ENCODE measurements at places on chromosomes 4 and X.

- DNase-seq, result no peak
These were observed 44.8 kb downstream of the SHOX start for GRCh38 chrX:675279-675954.

DNA sequence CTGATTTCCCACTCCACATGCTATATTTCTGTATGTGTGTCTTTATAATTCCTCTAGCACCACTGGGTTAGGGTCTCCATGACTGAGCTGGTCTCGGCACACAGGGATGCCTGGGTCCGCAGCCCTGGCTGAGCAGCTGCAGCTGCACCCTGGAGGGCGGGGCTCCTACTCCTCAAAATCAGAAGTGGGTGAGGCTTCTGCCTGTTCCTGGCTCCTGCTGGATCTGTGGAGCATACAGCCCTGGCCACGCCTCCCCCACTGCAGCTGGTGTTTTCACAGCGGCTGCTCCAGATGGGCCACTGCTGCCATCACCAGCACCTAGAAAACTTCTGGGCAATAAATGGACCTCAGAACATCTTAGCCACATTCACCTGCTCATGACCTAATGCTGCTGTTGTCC lies 30.9 kb downstream of the SPCS3 start:
- DNase-seq, result no peak

DNA sequence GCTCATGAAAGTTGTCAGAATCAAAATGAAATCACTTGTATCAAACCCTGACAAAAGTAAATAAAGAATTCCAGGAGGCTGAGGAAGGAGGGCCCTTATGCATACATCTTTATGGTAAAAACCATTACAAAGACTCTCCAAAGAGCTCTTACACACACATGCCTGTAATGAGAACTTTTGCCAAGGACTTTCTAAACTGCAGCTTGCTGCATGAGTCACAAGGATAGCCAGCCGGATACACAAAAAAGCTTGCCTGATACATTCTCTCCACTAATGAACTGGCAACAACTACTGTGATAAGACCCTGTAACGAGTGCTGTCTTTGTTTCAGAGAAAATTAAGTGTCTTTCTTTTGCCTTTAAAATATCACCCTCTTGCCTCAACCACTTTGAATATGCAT lies 618.1 kb downstream of the PPP4R3C start:
- DNase-seq, result no peak

GRCh38 chr4:166413356-166413755 lies 540.3 kb downstream of the TLL1 start:
- no peak for DNase-seq

DNA sequence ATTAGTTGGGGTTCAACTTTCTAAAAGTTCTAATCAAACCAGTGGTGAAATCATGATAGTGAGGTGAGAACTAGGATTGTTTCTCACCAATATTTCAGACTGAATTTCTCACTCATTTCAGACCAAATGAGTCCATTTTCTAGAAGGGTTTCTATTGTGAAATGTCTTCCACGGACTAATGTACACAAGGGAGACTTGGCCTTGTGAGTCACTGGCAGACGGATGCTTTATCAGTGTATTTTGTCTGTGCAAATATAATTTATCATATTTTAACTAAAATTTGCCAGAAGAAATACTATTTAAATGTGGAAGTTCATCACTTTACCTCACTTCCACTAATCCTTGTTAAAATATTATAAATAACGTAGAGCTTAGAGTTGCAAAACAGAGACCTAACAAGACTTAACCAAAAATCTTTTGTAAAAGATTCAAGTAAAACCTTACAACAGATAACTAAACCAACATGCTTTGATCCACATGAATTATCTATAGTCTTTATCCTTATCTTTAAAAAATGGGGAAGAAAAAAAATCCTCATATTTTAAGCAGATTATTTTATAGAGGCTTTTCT lies 506.0 kb upstream of the FAM241A start:
- DNase-seq, result no peak

DNA sequence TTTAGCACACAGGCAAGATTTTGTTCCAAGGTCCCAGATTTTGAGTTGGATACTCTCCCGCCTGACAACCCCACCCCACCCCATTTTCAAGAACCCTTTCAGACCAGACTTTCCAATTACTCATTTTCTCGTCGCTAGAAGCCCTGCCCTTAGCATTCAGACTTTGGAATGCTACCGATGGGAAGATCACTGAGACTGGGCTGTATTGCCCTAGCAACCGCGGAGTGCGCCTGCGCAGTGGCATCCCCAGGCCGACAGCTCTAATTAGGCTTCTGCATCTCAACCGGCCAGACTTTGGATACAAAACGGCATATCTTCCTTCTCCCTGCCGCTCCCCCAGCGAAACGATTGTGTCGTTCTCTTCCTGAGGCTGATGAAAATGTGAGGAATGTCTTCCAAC lies 3.4 kb downstream of the MAGEE2 start:
- DNase-seq, result no peak

DNA sequence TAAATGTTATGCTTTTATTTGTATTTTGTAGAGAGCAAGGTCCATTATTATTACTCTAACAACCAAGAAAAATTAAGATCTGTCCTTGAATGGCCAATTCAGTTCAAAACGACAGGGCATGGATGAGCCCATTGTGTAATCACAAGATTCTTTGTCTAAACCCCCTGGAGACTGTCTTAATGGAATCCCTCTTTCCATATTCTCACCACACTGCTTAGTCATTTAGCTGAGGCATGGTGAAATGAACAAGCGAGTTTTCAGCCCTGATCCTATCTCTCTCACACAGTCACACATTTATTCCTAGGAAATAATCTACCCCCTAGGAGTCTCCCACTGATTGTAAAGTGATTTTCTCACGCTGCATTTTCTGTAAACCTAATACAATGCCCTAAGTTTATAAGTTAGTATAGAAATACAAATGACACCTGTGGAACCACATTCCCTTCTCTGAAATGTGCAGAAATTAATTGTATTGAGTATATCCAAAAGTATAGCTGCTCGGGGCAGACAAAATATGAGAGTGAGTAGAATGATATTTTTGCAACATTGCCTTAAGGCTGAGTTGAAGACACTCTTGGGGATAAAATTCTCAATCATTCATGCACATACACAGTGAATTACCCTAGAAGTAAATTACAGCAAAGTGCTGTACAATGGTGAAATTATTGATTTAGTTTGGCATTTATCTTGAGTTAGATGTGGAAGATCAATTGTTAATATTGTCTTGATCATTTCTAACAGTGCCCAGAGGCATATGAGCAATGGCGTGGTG lies 119.7 kb upstream of the PCDH7 start:
- no peak for DNase-seq

DNA sequence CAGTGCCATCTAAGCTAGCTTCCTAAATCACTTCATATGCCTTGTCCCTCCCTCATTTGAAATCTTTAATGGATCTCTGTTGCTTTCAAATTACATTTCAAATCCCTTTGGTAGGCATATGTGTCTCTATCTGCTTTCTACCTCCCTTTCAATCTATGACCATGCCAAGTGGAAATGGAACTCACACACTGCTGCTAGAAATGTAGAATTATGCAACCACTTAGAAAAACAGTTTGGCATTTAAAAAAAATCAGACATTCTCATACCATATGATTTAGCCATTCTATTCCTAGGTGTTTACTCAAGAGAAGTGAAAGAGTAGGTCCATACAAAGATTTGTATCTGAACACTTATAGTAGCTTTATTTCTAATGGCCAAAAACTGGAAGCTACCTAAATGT lies 413.5 kb upstream of the INTU start:
- no peak for DNase-seq

DNA sequence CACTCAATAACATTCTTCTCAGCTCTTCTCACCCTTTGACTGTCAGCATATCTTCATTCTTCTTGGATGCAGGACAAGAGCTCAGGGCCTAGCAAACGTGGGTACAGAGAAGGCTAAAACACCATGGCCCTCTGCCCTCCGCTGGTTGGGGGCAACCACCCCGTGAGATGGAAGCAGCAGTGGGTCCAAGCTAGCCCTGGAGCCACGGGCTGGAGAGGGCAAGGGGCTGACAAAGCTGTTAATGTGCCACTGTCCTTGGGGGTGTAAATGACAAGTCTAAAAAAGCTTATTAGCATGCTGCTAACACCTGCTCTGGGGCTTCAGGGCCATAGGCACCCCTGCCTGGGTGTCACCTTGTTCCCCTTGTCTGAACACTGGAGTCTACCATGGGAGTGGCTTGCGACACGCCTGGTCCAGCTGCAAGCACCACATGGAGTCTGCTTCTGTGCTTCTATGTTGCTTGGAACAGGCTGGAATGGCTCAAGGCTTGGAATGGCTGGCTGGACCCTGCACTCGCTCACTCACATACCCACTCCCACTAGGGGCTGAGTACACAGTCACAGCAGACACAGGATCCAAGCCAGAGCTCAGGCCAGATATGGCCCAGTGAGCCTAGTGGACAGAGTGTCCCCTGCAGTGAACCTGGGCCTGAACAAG lies 246.0 kb downstream of the PCDH10 start:
- DNase-seq, result no peak

DNA sequence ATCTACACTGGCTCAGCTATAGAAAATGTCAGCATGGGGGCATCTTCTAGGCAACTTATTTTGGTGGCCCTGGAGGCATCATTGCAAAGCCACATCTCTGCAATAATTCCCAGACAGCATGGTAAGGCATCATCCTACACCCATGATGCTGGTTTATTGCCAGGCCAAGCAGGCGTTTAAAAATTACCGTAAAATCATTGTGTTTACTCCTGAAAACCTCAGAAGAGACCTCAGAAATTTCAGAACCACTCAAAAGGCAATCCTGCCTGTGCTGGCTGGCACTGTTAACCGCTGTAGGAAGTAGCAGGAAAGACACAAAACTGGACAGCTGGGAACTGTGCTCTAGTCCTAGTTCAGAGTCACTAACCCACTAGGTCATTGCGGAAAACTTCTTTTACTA lies 63.2 kb downstream of the MID1 start:
- no peak for DNase-seq

DNA sequence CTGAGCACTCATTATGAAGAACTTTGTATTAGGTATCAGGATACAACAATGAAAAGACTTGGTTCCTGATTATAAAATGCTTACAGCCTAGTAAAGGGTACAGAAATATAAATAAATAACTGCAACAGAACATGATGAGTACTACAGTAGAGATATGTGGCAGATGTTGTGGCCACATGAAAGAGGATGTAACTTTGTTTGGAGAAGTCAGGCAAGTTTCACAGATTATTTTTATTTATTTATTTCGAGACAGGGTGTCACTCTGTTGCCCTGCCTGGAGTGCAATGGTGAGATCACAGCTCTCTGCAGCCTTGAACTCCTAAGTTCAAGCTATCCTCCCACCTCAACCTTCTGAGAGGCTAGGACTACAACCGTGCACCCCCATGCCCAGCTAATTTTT lies 15.8 kb upstream of the UBE2K start:
- DNase-seq, result peak; percentile 42

DNA sequence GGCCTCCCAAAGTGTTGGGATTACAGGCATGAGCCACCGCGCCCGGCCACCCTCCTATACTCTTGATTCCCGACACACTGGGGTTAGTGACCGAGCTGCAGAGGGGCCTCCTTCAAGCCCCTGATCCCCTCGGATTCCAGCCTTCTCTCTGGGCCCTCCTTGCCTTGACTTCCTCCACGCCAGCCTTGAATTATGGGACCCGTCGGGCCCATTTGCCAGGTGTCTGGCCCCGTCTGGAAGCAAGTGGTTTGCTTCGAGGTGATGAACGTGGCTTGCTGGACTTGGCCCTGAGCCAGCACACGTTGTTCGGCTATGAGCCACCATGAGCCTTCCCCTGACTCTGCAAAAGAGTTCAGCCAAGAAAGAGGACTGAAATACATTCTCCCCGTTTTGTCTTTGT lies 37.4 kb upstream of the GRPEL1 start:
- no peak for DNase-seq

DNA sequence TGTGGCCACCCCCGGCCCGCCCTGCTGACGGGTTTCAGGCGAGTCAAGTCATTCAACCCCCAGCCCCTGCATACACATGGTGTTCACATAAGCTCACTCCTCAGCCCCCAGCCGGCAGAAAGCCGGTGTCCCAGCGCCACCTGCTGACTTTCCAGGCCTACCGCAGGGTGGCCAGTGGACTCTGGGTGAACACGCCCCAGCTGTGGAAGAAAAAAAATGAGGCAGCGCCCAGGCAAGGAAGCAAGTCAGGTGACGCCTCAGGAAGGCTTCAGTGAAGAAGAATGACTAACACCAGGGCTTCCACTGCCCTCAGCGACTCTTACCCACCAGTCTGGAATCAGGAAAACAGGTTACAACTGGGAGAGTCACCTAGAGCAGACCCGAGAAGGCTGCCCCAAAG lies 15.8 kb downstream of the BCAP31 start:
- DNase-seq, result peak; percentile 63

GRCh38 chr4:1235381-1236102 lies 13.4 kb downstream of the CTBP1 start:
- no peak for DNase-seq

GRCh38 chrX:106726485-106727437 lies at the start of gene RNF128:
RNF128 (plus strand) TSS chrX:106726701; CDS start chrX:106726914, 213 bp downstream.
- no peak for DNase-seq

DNA sequence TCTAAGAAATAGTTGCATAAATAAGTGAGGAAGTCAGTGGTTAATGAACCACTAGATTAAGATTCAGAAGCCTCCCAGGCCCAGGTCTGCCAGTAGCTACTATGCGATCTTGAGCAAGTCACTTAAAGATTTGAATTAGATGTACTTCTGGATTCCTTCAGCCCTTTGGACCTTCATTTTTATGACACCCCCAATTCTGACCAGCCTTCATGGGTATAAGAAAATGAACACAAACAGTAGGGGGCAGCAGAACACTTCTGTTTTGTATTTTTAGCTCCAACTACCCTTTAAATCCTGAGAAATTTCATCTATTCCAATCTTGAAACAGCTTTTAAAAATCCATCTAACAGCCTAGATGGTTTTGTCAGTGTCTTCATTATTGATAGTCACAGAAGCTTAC lies 19.0 kb downstream of the TMEM47 start:
- no peak for DNase-seq

GRCh38 chr4:113790478-113790877 lies 28.9 kb upstream of the CAMK2D start:
- DNase-seq, result peak; percentile 94

- no peak for DNase-seq
These were observed 6.8 kb downstream of the ASB5 start for GRCh38 chr4:176262243-176262642.

GRCh38 chr4:126731062-126731461 lies 901.7 kb upstream of the INTU start:
- no peak for DNase-seq

DNA sequence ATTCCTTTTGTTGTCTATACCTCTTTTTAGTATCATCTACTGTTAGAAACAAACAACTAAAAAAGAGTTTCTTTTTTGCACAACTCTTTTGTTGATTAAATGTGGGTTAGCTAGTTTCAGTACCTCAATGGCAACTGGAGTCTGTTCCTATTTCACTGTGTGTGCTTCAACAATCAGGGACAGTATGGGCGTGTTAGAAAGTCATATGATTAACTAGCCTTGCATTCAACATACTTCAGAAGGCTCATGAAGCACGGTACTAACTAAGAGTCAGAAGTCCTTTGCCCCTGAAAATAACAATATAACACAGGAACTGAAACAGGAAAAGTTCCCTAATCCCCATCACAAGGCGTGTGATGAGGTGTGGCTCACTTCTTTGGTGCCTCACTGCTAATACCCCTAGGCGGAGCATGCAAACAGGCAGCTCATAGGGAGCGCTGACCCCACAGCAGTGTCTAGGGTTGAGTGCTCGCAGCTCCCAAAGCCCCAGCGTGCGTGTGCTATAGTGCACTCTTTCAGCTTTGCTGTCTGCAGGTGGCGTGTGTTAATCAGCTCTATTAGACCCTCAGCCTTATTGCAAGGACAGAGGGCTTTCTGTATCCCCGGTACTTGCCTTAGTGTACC lies 203.1 kb upstream of the NDST3 start:
- DNase-seq, result no peak

GRCh38 chr4:113646442-113646822 lies 115.1 kb downstream of the CAMK2D start:
- DNase-seq, result no peak

GRCh38 chrX:150575419-150575814 lies 7.0 kb downstream of the MTM1 start:
- DNase-seq, result peak; percentile 10
